Activated T-helper 9 cell treated with anti-CD3 and anti-CD28 coated beads, Interleukin-2, amount 50 U/mL, for 16 hours (primary cell): ENCODE measurements at places on chromosomes 6 and 20.
A peak's percentile ranks its signal among the peaks of the same experiment; 100 is the strongest.

DNA sequence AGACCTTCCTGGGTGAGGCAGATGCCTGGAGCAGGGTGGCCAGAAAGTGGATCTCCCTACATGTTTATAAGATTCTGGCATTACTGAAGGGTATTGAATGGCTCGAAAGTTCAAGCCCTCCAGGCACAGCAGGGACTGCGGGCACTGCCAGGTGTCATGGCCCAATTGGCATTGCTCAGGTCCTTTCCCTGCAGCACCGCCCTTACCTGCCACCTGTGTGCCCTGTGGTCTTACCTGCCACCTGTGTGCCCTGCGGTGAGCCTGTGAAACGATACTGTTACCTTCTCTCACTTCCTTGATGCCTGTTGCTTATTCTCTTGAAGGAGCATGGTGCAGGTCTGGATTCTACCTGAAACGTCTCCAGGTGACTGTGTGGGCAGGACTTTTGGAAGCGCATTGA lies 32.2 kb downstream of the SMOC2 start:
- no peak for DNase-seq

DNA sequence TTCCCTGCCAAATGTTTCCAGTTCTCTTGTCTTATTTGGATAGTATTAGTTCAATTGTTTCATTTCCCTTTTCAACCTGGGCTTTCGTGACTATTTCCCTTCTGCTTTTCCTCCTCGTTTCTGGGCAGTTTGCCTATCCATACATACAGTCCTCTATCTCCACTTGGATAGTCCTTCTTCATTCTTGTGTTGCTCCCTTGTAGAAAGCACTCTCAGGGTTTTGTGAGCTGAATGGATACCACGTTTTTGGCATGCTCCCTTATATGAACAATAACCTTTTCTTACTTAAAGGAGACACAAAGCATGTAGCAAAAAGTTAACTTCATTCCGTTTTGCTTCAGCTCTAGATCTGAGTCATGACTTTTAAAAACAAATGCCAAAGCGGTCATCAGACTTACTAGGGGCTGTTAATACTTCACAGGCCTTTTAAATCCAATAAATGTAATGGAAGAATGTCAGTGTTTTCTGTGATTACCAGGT lies 16.6 kb downstream of the CRYBG1 start:
- DNase-seq: no peak

- DNase-seq: no peak
Observed at GRCh38 chr6:130743175-130743574, 84.0 kb upstream of the SMLR1 start.

DNA sequence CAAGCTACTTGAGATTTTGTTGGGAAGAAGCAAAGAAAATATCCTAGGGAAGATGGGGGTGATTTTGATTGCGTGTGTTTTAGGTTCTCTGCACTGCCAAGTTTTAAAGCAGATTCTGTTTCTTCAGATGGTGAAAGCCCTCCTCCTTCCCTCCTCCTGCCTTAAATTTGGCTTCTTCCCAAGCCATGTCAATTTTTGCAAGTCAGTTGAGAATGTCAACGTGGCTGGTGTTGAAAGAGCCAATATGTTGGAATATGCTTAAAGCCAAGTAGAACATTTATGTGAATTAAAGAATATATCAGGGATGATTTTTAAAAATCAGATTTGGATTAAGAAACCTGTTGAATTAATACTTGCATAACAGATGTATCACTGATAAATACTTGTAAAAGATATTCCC lies 270.8 kb downstream of the ARID1B start:
- DNase-seq: no peak

GRCh38 chr6:11160199-11160598 lies 48.7 kb upstream of the ERVFRD-1 start:
- DNase-seq: no peak

- peak; percentile 46 for DNase-seq
Observed at GRCh38 chr6:3732345-3733141, 19.0 kb downstream of the PXDC1 start.

DNA sequence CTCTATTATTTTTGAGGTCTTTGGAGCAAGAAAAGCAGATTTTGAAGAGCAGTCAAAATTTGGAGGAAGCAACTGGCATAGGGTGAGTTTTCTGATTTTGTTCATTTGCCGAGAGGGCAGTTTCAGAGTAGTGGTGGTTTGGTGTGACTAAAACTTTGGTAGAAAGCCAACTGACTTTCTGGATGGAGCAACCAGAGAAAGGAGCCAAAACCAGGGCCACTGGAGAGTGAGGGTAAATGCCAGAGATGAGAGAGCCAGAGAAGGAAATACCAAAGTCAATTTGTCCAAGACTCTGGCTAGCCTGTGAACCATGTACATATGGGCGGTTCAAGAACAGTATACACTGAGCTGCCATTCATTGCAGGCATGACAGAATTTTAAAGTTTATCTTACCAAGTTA lies 40.5 kb upstream of the ZBTB24 start:
- no peak for DNase-seq

- no peak for DNase-seq
Observed at GRCh38 chr6:21883595-21884328, 290.2 kb downstream of the SOX4 start.

- no peak for DNase-seq
Observed at GRCh38 chr6:150878347-150879213, 13.1 kb downstream of the MTHFD1L start.
